ENCODE measurements at places on chromosomes 1 and 21.

DNA sequence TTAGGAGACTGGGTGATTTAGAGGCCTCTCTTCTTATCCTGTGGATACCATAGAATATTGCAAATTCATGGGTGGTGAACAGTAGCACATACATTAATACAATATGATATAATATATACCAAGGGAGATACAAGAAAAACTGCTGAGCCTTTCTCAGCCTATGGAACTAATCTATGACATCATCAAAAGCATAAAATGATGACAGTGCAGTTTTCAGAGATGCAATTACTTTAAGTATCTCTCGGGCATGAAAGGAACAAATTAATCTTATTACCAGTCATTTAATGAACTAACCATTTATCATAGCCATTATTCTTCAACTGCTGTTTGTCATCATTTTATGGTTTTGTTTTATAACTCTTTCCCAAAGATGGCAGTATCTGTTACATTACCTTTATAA lies 3.5 kb downstream of the CHODL start:
- DNase-seq = no peak

GRCh38 chr1:226627924-226628611 lies 79.5 kb downstream of the STUM start:
- no peak for DNase-seq

DNA sequence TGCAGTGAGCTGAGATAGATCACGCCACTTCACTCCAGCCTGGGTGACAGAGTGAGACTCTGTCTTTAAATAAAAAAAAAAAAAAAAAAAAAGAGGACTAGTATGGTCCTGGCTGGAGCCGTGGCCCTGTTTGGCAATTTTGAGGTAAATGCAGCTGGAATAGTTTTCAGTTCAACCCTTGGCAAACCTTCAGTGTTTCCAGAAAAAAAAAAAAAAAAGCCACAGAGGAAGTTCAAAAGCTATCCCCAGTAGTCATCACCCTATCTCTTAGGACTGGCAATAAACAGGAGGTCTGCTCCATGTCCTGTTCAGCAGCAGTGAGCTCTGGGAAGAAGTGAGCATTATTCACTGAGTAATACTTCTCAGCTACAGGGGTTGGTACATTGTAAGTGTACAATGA lies 56.8 kb upstream of the ERRFI1 start:
- DNase-seq = no peak

DNA sequence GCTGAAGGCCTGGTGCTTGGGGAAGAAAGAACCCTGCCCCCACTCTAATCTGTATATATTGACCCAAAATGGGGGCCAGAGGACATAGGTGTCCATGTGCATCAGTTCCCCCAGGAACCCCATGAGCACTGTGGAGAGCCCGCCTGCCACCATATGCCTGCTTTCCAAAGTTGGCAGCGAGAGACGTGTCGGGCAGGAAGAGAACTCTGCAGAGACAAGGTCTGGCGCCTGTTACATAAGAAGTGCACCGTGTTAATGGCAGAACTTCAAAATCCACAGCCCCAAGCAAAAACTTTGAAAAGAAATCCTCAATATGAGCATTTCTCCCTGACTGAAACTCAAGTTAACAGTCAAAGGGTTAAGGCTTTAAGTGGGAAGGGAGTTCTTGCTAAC lies 8.0 kb downstream of the CTNNBIP1 start:
- DNase-seq = no peak

GRCh38 chr1:29633771-29634170 lies 397.4 kb downstream of the PTPRU start:
- DNase-seq = no peak
